ENCODE measurements at places on chromosomes 1 and 21.

GRCh38 chr1:149846593-149847466, 52.5 kb upstream of the BOLA1 start:
- DNase-seq: no peak

DNA sequence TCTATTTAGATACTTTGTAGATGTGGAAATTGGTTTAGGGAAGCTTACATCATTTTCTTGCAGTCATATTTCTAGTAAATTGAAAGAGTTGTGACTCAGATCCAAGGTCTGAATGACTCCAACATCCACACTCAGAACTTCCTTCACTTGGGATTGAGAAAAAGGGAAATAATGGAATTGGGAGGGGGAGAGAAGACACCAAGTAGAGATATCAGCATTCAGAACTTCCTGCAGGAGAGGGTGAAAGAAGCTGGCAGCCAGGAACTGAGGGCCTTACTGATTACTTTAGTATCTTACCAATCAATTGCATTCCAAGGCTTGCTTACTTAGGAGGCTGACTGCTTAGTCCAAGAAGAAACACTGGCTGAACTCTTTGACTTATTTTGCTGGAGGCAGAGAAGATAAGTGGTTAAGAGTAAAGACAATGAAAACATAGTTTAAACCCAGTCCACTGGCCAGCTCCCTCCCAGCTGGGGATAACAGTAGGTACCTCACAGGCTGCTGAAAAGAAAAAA, 21.7 kb downstream of the APP start:
- no peak for DNase-seq

DNA sequence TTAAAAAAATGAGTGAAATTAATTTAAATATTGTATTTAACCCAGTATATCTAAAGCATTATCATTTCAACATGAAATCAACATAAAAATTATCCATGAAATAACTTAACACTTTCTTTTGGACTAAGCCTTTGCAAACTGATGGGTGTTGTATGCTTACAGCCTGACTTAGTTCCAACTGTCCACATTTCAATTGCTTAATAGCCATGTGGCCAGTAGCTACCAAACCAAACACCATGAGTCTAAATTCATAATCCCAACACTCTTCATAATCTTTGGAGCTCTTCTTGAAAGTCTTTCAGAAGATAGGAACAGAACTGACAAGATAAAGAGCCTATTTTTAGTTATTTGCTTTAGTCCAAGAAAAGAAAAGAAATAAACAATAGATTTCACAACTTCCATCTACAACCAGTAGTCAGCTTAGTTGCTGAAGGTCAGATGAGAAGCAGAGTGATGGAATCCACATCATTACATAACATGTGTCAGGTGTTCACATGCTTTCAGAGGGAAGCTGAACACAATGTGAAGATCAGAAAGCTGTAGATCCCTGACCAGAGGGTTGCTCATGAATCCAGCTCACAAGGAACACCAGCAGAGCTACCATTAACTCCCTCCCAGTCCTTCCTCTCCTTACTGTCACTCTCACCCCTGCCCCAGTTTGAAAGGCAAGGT, 144.0 kb upstream of the ZNF648 start:
- no peak for DNase-seq

DNA sequence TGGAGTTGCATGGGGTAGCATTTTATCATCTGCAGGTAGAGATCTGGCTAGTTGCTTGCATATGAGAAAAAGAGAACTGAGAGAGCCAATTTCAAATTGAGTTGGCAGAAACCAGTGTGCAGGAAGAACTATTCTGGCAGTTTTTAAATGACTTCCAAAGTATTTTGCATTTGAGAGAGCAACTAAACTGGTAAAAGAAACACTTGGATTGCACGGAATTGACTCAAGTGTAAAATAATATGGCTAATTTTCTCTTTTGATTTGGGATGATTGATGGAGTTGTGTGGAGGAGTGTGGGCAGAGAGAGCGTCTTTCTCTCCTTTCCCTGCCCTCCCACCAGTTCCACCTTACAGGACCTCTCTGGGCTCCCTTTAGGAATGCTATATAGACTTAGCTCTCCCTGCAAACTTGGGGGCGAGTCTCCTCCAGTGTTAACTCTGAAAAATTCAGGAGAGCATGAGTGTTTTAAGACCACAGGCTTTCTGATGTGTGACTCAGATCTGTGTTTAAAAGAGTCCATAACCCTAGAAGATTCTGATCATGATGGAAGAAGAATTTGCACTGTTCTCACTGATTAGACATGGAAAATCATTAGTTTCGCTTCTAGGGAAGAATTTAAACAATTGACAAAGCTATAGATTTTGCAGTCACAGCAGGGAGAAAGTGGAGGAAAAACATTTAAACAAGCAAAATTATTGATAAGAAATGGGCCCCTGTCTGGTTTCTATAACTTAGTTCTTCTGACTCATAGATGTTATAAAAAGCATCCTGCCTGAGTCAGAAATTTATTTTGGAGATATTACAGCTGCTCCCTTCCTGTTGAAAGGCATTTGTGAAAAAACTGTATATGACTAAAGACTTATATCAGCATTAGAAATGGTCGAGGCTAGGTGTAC, 24.9 kb upstream of the CTBS start:
- DNase-seq: no peak

DNA sequence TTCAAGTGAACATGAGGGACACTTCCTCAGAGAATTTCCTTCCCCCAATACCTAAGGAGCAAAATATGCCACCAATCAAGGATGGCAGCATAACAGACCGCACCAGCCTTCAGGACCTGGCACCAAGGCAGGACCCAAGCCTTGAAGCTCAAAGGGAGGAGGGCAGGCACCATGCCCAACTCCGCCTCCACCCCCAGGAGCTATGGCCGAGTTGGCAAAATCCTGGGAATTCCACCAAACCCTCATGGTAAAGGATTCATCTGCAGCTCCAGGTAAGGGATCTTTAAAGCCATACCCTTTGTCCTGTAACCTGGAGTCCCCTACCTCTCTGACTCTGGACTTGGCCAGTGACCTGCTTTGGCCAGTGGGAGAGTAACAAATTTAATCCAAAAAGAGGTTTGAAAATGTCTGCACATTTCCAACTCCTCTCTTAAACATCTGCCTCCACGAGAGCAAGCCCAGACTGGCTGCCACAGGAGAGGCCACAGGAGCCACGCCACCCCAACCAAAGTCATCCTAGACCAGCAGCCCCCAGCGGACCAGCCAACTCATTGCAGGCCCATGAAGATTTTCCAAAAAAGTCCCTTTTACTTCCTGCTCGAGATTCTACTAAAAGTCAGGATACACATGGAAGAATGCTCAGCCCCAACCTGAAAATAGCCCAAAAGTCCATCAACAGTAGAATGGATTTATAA, 41.9 kb downstream of the NPHP4 start:
- DNase-seq: no peak

GRCh38 chr1:179142889-179143299, 61.0 kb downstream of the TOR3A start:
- DNase-seq: no peak

DNA sequence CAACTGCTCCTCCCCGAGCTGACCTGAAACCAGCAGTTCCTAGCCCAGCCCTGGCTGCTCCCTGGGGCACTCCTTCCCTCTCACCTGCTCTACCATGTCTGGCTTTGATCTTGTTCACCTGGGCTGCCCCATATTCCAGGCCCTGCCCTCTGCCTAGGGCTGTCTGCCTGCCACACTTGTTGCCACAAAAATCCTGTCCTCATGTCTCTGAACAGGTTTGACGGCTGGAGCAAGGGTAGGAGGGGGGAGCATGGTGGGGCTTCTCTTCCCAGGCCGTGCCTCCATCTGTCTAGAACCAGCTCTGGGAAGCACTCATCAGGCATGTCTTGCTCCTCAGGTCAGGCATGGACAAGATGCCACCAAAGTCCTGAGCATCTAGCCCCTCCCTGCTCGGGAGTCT, 44.3 kb upstream of the WNT2B start:
- DNase-seq: no peak

DNA sequence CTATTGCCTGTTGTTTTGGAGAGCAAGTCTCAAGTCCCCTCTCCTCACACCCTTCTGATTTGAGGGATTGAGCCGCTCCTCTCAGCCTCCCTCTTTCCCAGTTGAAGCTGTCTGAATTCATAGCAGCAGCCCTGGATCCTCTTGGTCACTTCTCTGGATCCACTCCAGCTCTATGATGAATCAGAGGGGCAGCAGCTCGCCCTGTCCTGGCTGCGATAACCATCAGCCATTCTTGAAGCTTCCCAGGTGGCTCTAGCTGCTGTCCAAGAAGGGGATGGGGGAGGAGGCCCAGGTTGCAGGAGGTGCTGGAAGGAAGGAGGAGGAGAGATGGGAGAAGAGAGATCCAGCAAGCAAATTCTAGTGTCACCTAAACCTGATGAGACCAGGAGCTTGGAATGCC, 31.3 kb downstream of the WNT4 start:
- DNase-seq: no peak

DNA sequence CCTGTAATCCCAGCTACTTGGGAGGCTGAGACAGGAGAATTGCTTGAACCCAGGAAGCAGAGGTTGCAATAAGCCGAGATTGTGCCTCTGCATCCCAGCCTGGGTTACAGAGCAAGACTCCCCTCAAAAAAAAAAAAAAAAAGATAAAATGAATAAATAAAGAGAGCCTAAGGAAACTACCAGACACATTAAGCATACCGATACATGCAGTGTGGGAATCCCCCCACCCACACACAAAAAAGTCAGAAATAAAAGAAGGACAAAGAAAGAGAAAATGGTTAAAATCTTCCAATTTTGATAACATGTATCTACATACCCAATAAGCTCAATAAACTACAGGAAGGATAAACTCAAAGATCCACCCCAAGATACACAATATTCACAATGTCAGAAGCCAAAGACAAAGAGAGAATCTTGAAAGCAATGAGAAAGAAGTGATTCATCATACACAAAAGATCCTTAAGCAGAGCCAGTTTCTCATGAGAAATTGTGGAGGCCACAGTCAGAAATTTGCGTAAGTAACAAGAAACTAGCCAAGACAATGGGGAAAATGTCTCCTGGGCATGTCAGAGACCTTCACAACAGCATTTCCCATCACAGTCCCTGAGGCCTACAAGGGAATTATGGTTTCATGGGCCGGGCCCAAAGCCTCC, 1197.0 kb downstream of the AMY1C start:
- no peak for DNase-seq

DNA sequence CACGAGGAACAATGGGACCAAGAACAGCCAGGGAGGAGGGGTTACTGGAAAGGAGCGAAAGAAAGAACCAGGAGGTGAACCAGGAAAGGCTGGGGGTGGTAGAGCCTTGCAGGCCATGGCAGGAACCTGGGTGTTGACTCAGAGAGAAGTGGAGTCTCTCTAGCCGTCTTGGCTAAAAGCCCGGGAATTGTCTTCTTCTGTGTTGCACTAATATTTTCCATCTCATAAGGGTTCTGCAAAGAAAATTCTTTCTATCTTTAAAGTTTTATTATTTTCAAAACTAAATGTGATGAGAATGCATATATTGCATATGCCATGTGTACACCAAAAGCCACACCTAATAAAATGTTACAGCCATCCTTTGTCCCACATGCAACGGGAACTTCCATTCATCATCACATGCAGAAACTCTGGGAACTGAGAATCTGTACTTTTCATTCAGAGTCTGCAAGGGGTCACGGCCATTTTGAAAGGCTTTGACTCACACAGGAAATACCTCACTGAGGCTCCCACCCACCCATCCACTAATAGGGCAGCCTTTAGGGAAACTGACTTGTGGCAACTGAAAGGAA, 38.0 kb downstream of the ERG start:
- DNase-seq: no peak

GRCh38 chr1:236835491-236835890, 40.4 kb downstream of the MTR start:
- DNase-seq: no peak

DNA sequence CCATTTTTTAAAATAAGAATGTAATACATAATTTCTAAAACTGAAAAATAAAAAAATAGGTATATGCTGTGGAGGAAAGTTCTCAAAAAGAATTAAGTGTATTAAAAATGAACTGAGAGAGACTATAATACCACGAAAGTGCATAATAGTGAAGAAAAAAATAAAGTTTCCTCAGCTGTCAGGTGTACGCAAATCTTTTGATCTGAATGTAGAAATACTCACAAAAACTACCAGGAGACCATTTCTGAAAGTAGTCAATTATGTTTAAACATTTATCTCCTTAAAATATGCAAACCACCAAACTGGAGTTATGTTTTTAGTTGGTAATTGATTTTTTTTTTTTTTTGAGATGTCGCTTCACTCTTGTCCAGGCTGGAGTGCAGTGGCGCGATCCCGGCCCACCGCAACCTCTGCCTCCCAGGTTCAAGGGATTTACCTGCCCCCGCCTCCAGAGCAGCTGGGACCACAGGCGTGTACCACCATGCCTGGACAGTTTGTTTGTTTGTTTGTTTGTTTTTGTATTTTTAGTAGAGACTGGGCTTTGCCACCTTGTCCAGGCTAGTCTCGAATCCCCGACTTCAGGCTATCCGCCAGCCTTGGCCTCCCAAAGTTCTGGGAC, 1169.2 kb upstream of the B3GALT2 start:
- DNase-seq: no peak

- no peak for DNase-seq
Observed at GRCh38 chr1:59687081-59687480, 127.7 kb upstream of the HOOK1 start.
